Aorta (tissue), 5 donors: ENCODE measurements at places on chromosomes 5 and 9. TPM values are rescaled to one million over a fixed set of nuclear protein-coding genes. Genes with fewer than 3 reads are reported as not detected.

Gene OR13D1
- not detected for total RNA-seq

Gene RNF183
- total RNA-seq, result not detected

Gene SPATA31E1
- total RNA-seq, result not detected

Gene NR5A1
- total RNA-seq, result not detected

Gene SUSD3
- total RNA-seq, result 10.3 TPM

Gene IFNB1
- not detected for total RNA-seq

Gene MOCS2
- 36.5 TPM for total RNA-seq

Gene PKD2L2
- total RNA-seq, result not detected

Gene IL5
- not detected for total RNA-seq

Gene WDR38
- not detected for total RNA-seq

Gene DIMT1
- 23.1 TPM for total RNA-seq

Gene GMCL2
- not detected for total RNA-seq

- no peak for DNase-seq
These were observed 27.6 kb downstream of the COL15A1 start for GRCh38 chr9:98971168-98971914.

GRCh38 chr5:35183556-35183955 lies 46.7 kb downstream of the PRLR start:
- no peak for DNase-seq

DNA sequence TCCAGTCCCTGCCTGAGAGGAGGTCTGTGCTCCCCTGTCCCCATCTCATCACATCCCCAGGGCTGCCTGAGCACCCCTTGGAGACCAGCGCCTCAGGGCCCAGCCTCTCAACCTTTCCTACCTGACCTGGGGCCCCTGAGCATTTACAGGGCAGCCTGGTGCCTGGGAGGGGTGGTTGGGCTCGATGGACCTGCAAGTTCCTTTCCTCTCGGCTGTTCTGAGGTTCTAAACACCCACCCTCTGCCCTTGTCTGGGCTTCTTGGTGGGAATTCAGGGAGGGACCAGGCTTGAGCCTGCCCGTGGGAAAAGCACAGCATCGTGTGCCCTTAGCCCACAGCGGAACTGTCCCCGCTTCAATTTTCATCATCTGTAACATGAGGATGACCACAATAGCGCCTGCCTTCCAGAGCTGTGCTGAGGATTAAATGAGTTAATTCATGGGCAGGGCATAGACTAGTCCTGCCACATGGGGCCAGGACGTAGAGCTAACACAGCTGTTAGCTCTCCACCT lies 91.0 kb upstream of the SH3PXD2B start:
- peak; percentile 46 for DNase-seq

DNA sequence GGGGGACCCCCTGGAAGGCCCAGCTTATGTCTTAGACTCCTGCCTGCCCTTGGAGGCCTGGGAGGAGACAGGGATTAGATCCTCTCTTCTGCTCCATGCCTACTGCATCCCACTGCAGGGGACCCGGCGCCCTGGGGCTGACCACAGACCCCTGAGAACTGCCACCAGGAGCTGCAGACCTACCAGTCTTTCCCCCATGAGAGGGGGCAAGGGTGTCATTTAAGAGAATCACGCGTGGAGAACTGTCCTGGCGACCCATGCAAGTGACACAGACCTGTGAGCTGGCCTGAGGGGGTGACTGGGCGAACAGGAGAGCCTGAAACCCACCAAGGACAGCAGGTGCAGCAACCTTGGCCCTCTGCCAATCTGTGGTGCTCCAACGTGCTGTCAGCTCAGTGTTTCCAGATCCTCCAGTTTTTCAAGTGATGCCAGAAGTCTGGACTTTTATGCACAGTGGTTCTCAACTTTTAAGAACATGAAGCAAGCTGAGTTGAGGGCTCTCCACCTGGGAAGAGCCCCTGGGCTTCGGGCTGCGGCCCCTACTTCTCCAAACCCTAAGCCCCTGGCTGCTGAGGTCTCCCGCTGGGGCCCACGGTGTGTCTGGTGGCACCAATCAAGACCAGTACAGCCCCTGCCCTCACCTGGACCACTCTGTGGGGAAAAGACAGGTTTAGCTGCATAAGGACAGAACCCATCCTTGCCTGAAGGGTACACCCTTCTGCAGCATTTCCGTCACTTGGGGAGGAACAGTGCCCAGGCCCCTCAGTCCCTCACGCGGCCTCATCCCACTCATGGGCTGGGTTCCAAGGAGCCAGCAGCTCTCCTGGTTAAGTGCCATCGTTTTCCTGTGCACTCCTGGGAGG lies 18.2 kb downstream of the GFPT2 start:
- DNase-seq, result peak; percentile 33

DNA sequence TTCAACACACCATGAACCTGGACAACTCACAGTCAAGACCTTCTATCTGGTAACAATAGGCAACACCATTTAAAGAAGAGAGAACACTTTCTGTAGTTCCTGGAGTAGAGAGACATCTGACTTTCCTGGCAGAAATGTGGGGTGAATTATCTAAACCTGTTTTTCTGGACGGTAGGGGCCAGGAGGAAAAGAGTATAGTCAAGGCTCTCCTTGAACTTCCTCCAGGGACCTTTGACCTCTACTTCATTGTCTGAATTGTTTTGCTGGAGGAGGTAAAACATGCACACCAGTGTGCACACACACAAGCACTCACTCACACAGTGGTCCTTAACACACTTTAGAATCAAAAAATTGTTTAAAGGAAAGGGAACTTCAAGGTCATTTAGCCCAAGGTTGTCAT lies 13.2 kb downstream of the S100Z start:
- no peak for DNase-seq

- no peak for DNase-seq
These were observed 340.5 kb upstream of the KIF2A start for GRCh38 chr5:61965490-61965889.

GRCh38 chr5:2995667-2996066 lies 244.2 kb upstream of the IRX2 start:
- no peak for DNase-seq

- DNase-seq, result no peak
These were observed 551.9 kb upstream of the DMAC1 start for GRCh38 chr9:8351436-8351835.

DNA sequence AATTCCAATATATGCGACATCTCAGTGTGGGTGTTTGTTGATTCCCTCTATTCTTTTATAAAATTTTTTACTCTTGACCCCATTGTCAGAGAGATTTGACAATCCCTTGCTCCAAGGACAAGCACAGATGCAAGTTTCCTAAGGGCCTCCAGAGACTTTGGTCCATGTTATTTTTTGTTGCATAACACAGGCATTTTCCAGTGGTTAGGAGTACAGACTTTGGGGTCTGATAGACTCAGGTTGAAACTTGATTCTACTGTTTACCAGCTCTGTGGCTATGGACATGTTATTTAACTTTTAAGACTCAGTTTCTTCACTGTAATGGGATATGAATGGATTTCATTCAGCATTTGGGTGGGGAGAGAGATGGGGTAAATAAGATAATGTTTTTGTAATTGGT lies 361.3 kb downstream of the ENC1 start:
- DNase-seq, result no peak

GRCh38 chr5:125310749-125311148 lies 564.3 kb upstream of the ZNF608 start:
- DNase-seq, result no peak

DNA sequence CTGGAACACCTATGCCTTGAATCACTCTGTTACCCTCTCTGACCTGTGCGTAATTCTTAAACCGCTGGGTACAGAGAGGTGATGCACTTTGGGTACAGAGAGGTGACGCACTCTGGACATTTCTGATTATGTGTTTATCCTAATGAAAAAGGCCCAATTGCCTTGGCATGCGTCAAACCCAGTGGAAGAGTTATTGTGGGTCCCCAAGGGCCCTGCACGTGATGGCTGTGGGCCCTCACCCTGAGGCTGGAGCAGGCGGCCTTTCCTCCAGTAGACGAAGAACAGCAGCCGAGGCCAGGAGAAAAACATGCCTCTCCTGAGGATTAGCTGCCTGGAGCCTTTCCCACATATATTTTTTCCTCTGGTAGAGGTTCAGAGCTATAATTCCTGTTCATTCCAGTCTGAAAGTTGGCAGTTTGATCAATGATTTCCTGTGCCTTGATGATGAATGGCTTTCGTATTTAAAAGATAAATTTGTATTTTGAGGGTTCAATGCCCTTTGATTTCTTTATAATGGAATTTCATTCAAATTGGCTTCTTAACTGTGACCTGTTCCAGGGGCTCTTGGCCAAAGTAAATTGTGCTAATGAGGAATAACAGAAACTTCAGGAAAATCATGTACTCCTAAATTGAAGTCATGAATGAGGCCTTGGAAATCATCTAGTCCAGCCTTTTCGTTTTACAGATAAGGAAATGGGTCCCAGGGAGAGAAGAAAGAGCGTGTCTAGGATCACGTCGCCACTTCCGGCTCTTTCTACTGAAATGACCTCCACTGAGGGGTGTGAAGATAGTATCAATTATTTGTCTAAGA lies 22.8 kb downstream of the ACER2 start:
- peak; percentile 84 for DNase-seq

- no peak for DNase-seq
These were observed 44.4 kb upstream of the CPLX2 start for GRCh38 chr5:175826980-175827379.

GRCh38 chr5:110376281-110376951 lies 350.1 kb downstream of the TMEM232 start:
- DNase-seq, result no peak

GRCh38 chr5:151208481-151208914 lies 15.4 kb downstream of the CCDC69 start:
- DNase-seq, result no peak

GRCh38 chr5:129051283-129051682 lies 43.3 kb upstream of the ISOC1 start:
- DNase-seq, result no peak

- DNase-seq, result peak; percentile 92
These were observed 339.7 kb downstream of the RAB3C start for GRCh38 chr5:58922461-58923171.

DNA sequence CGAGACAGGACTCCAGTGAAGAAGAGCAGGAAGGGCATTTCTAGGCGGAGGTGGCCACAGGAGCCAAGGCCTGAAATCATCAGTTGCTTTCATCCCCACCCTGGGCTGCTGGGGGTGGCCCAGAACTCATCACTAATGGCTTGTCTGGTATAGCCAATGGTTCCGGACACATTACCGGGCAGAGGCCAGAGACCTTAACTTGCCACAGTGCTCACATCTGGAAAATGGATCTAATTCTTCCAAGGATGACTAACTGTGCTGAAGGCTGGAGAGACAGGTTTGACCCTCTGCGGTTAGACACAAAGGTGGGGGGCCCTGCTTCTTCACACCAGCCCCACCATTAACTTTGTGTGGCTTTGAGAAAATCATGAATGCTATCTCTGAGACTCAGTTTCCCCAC lies 6.2 kb upstream of the COL27A1 start:
- no peak for DNase-seq

DNA sequence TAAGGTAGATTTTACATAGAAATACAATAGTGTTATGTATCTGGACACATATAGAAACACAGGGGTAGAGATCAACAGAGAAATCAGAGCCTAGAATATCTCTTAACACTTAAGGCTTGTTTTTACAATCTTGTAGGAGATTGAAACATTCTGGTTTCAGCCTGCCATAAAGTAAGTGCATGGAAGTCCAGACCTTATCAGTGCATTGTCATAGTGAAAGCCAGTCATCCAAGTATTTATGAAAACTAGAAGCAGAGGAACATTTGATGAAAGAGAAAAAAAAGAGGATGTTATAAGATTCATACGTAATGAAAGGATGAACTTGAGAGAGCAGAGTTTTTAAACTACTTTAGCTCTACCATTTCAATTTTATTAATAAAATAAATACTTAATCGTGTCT lies 194.3 kb upstream of the TRPC7 start:
- DNase-seq, result no peak
